Fibroblast of skin of abdomen (primary cell): ENCODE measurements at places on chromosomes 5 and 9.
A peak's percentile ranks its signal among the peaks of the same experiment; 100 is the strongest.

DNA sequence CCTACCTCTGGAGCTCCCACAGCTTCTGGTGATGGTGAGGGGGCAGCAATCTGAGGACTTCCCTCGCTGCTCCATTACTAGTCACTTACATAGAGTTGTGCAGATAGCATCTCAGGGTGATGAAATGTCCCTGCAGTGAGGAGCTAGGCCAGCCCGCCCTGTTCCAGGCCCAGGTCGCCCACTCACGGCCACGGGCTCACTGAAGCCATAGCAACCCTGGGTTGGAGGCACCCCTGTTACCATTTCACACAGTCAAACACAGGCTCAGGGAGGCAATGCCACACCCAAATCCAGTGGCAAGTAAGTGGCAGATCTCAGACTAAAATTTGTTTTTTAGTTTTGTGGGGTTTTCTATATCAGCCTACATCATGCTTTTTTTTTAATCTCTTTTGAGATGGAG is 19.6 kb downstream of the SH2D3C start:
- DNase-seq: no peak

DNA sequence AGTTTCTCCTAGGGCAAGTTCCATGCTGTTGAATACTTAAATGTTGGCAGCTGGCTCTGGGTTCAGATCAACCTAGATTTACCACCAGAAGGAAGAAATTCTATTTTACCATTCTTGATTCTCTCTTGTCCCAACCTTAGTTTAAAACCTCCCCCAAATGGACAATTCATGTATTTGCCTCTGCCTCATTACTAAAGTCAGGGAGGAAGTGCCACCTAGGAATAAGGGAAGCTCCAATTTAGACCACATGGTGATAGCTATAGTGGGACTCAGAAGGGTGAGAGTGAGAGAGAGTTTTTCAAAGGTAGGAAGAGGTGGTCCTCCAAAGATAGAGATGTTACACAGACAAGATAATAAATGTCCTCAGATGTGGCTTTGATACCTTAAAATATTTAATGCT is 53.4 kb upstream of the PAM start:
- DNase-seq: no peak

DNA sequence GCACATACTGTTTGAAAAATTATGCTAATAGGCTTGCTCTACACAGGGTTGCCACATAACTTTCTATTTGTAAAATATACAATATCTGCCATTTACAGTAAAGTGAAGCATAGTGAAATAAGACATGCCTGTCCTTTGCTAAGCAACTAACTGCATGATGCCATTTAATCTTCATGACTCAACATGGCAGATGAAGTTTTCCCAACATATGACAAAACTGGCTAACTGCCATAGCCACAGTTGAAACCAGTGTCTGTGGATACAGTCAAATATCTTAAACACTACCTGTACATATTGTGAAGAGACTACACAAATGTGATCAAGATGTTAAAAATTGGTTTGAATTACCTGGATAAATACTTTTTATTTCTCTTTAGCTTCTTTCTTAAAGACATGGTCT is 3.1 kb upstream of the DMAC1 start:
- DNase-seq: peak; percentile 49

DNA sequence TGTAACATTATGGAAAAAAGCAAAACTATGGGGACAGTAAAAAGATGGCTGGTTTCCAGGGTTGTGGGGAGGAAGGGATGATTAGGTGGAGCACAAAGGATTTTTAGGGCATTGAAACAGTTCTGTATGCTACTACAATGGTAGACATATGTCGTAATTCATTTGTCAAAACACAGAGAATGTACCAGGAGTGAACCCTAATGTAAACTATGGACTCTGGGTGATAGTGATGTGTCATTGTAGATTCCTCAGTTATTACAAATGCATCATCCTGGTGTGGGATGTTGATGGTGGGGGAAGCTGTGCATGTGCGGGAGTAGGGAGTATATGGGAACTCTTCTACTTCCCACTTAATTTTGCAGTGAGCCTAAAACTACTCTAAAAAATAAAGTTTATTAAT is 135.0 kb upstream of the GABRP start:
- DNase-seq: peak; percentile 12

- DNase-seq: peak; percentile 93
These were observed 59.6 kb upstream of the SPATA31C2 start for GRCh38 chr9:88197781-88198340.

- no peak for DNase-seq
These were observed 333.4 kb upstream of the PUM3 start for GRCh38 chr9:3177146-3177761.

DNA sequence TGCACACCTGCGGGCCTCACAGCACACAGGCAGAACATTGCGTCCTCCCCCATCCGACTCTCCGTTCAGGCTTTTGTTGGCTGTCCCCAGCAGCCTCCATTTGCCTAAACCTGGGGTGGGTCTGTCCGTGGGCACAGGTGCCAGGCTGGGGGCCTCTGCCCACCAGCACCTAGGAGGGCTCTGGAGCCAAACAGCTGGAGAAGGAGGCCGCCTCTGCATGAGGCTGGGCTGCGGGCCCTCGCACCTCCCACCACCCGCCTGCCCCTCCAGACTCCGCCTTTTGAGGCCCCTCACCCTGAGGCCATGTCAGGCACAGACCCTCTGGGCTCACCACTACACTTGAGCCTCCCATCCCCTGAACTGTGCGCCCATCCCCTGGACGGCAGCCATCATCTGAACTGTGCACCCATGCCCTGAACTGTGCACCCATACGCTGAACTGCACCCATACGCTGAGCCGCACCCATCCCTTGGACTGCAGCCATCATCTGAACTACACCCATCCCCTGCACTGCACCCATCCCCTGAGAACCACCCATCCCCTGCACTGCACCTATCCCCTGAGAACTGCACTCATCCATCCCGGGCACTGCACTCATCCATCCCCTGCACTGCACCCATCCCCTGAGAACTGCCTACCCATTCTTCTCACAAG is 98.0 kb upstream of the OTULINL start:
- DNase-seq: no peak
